ENCODE measurements at places on chromosomes 1 and 21.

GRCh38 chr1:26450908-26451307, 18.8 kb downstream of the DHDDS start:
- DNase-seq: no peak

GRCh38 chr1:33753087-33753856, 110.6 kb upstream of the HMGB4 start:
- no peak for DNase-seq

- no peak for DNase-seq
Observed at GRCh38 chr1:109918671-109919070, 8.0 kb downstream of the CSF1 start.

- DNase-seq: no peak
Observed at GRCh38 chr1:176494436-176494835, 31.5 kb downstream of the PAPPA2 start.

- no peak for DNase-seq
Observed at GRCh38 chr1:86753700-86754099, 49.3 kb downstream of the SH3GLB1 start.

- no peak for DNase-seq
Observed at GRCh38 chr21:34092262-34092921, 19.0 kb downstream of the MRPS6 start.

GRCh38 chr1:77467741-77468140, 185.9 kb downstream of the AK5 start:
- DNase-seq: no peak

DNA sequence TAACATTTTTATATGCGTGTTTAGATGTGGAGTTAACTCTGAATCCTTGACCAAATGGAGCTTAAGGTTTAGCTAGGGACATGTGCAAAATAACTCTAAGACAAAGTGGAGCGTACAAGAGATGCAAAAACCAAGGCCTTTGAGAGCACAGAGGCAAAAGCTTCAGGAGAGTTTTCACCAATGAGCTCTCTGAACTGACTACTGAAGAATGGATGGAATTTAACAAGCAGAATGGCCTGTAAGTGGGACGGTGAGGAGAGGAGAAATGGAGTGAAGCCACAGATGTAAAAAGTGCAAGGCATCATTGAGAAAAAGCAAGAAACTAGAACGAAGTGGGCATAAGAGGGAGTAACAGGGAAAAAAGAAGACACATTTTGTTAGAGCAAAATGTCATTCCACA, 260.0 kb downstream of the RGS7 start:
- no peak for DNase-seq

GRCh38 chr1:186617926-186618325, 62.3 kb downstream of the PTGS2 start:
- DNase-seq: no peak

- no peak for DNase-seq
Observed at GRCh38 chr1:246893191-246893939, 38.4 kb downstream of the AHCTF1 start.

DNA sequence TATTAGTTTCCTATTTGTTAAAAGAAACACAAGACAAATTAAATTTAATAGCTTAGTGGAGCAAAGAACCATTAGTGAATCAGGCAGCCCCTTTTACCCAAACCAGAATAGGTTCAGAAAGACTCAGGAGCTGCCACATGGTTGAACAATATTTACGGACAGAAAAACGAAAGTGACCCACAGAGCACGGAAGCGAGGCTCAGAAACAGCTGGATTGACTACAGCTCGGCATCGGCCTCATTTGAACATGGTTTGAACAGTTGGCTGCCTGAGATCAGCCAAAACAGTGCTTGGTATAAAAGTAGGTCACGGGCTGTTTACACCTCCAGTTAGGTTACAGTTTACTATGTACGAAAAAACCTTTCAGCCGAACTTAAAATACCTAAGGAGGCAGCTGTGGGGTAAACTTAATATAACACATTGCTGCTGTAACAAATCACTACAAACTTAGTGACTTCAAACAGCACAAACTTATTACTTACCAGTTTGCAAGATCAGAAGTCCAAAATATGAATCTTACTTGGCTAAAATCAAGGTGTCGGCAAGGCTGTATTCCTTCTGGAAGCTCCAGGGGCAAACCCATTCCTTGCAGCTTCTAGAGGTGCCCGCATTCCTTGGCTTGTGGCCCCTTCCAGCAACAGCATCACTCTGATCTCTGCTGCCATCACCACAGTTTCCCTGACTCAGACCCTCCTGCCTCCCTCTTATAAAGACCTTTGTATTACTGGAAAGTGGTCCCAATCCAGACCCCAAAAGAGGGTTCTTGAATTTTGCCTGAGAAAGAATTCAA, 11.8 kb downstream of the PADI4 start:
- no peak for DNase-seq

- DNase-seq: no peak
Observed at GRCh38 chr1:81420760-81421159, 380.0 kb upstream of the ADGRL2 start.

GRCh38 chr1:238242181-238242580, 351.5 kb upstream of the ZP4 start:
- no peak for DNase-seq

GRCh38 chr1:52158218-52158617, 16.3 kb downstream of the ZFYVE9 start:
- DNase-seq: no peak

DNA sequence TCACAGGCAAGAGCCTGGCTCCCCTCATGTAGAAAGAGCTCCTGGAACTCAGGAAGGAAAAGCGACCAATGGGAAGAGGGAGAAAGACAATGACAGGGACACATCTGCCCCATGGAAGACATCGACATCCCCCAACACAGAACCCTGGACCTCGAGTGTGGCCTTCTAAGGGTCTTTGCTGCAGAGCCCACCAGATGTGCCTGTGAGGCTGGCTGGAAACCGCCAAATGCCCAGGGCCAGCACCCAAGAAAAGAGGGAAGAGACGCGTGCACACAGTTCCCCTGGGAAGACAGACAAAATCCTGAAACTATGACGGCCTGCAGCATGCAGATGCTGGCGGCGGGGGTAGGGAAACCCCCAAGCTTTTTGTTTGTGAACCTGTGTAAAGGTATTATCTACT, 36.4 kb upstream of the ADARB1 start:
- no peak for DNase-seq

DNA sequence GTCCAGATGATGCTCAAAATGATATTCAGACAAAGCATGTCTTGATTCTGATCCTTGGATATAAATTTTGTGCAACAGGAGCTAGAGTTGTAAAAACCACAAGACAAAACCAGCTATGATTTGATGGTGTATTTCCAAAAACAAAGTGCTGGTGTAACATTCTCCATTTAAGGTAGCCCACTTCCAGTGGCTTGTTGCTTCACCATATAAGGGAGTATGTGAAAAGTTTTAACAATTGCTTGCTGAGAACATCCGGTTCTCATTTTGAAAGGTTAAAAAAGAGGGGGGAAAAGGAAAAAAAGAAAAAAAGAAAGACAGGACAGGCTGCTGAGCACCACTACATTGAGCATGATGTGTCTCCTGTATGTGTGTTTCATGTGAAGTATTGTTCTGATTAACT, 123.6 kb downstream of the MACF1 start:
- no peak for DNase-seq
